Islet precursor cell (in vitro differentiated cells): ENCODE measurements at places on chromosomes 4 and X.
A peak's percentile ranks its signal among the peaks of the same experiment; 100 is the strongest.

GRCh38 chr4:127352220-127353113 is 280.3 kb upstream of the INTU start:
- peak; percentile 57 for DNase-seq

DNA sequence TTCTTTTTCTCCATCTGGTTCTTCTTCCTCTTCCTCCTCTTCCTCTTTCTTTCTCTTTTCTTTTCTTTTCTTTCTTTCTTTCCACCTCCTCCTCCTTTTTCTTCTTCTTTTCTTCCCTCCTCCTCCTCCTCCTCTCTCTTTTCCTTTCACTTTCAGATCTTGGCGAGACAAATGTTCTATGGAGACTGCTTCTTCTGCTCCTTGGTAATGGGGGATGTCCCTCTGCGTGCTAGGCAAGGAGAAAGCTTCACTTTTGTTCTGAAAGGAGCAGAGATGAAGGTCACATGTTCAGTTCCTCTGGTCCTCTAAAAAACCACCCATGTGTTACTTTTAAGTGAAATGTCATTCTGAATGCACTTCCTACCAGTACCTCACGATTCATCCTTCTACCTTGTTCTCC is 33.2 kb downstream of the NBDY start:
- no peak for DNase-seq

DNA sequence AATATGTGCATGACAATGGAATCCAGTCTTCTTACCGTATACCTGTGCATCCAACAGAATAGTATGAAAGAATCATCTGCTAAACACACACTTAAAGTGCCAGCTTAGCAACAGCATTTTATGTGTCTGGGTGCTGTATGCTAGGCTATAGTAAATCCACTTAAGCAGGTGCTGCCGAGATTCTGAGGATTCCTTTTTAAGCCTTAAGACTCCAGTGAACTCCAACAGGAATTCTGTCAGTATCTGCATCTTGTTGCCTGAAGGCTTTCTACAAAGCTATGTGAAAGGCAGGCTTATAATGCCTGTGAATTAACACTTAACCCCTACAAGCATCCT is 1076.4 kb upstream of the PABPC4L start:
- peak; percentile 63 for DNase-seq

DNA sequence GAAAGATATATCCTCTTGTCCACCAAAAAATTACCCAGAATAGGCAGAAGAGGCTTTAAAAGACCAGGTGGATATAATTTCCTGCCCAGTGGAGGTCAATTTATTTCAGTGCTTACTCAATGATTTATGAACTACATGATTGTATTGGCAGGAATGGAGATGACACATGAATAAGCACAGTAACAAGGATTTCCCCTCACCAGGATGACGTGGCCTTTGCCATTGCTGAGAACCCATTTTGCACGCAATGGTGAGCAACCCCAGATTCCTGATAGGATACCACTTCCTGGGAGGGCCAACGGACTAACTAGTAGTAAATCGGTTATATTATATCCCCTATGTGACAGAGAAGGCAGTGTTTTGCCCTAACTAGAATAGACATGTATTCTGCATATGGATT is 11.6 kb upstream of the TTC29 start:
- DNase-seq: no peak

DNA sequence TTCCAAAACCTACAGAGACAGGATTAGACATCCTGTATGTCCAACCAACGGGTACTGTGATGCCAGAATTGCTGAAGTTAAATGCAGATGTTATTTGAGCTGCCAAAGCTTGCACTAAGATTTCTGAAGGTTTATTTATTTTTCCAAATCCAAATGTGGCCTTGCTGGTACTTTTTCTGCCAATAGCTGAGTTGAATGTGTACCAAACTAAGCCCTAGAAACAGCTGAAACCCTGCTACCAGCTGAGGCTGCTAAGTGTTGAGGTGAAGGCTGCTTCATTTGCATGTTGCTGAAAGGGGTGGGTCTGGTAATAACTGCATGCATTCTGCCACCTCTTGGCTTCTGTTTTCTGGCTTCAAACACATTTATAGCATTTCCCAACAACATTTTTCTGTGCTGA is 366.5 kb downstream of the FAT4 start:
- no peak for DNase-seq
